ENCODE measurements at places on chromosomes 2 and 18. TPM values are rescaled to one million over a fixed set of nuclear protein-coding genes. Genes with fewer than 3 reads are reported as not detected.

- no peak for DNase-seq
- no peak overlapping the region for H3K4me3 ChIP-seq
- peaks cover 5% of the 10 kb centered on the region for H3K36me3 ChIP-seq
- peaks cover 24% of the 10 kb centered on the region for H3K4me1 ChIP-seq
Observed at GRCh38 chr2:221549143-221549542, 23.0 kb downstream of the EPHA4 start.

GRCh38 chr2:217071416-217071815 lies 211.6 kb upstream of the TNP1 start:
- DNase-seq, result no peak
- no peak overlapping the region for H3K4me3 ChIP-seq
- no peak overlapping the region for H3K27ac ChIP-seq

DNA sequence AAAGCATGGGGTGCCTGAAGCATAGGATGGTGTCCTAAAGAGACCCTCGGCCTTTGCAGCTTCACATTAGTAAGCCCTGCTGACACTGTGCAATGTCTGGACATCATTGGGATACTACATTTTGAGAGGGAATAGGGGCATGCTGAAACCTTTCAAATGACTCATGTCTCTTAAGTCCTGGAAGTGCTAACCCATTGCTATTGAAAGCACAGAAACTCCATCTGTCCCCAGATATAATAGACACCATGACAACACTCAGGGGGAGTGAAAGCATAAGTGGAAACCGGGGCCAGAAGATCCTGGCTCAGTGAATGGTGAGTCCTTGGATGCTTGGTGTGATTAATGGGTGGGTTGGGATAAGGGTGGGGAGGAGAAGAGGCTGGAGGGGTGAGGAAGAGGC lies 595.5 kb upstream of the ID2 start:
- H3K36me3 ChIP-seq, result no peaks in the 10 kb centered on the region
- H3K4me1 ChIP-seq, result no peaks in the 10 kb centered on the region
- H3K4me3 ChIP-seq, result no peak overlapping the region
- no peak for DNase-seq

DNA sequence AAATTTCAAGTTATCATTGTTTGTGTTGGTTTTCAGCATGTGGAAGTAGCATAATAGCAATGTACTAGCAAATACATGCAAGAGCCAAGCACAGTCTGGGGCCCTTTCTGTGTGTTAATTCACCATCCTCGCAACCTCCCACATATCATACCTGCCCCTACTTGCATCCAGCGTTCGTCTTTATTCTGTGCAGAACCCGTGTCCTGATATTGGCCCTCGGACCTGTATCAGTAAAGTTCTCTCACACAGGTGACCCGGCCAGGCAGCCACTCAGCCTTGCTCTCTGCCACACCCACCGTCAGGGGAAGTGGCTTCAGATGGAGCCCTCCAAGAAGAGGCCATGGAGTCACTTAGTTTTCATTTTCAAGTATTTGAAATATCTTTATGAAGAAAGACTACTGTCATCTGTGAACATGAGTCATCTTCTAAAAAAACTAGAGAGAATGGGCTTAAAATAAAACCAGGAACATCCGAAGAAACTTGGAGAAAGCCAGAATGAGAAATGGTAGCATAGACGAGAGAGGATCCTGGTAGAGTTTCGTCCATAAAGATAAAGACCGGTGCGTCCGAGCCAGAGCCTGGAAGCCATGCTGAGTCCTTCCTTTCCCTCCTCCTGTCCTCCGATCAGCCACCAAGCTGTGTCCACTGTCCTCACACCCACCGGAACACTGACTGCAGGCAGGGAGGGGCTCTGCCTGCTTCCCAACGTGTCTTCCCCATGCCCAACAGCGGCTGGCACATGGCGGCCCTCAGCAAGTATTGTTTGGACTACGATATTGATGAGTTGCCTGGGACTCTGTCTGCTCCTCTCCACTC lies 57.3 kb upstream of the RPL31 start:
- peaks cover 17% of the 10 kb centered on the region for H3K4me1 ChIP-seq
- no peak for DNase-seq
- H3K27ac ChIP-seq, result no peak overlapping the region
- no peak overlapping the region for H3K4me3 ChIP-seq
- H3K27me3 ChIP-seq, result peaks cover 12% of the 10 kb centered on the region
- no peaks in the 10 kb centered on the region for H3K36me3 ChIP-seq

DNA sequence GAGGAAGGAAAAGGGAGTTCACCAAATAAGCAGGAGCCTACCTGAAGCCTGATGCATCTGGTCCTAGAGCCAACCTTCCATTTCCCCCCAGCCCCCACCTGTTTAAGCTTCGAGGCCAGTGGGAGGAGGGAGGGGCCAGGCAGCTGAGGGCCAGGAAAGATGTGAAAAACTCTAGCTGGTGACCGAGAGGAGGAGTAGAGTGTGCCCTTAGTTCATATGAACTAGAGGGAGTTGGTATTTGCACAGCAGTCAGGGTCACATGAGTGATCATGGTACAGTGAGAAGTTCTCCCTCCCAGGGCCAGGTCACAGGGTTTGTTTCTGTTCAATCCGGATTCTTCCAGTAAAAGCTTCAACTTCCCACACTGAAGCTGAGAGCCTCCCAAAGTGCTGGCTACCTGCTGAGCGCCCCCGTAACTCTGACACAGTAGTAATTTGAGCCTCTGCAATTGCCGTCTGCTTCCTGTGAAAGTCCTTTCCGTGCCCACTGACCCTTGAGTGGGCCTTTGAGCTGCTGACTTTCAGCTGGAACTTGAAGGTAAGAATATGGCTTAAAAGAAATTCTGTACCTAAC lies at the start of gene SULT1C2:
TSS of gene SULT1C2 (plus strand) at position 362 of the 573 bp plus-strand sequence. CDS start 4,773 bp downstream, outside the sequence.
- H3K27me3 ChIP-seq, result peaks cover 3% of the 10 kb centered on the region
- H3K27ac ChIP-seq, result no peak within 1 kb of the TSS
- DNase-seq, result no peak
- H3K4me1 ChIP-seq, result no peaks in the 10 kb centered on the region
- H3K36me3 ChIP-seq, result no peaks in the 10 kb centered on the region

GRCh38 chr2:201985728-201986462 lies 47.8 kb upstream of the FZD7 start:
- no peaks in the 10 kb centered on the region for H3K36me3 ChIP-seq
- H3K4me3 ChIP-seq, result no peak overlapping the region
- no peaks in the 10 kb centered on the region for H3K4me1 ChIP-seq
- no peak overlapping the region for H3K27ac ChIP-seq

DNA sequence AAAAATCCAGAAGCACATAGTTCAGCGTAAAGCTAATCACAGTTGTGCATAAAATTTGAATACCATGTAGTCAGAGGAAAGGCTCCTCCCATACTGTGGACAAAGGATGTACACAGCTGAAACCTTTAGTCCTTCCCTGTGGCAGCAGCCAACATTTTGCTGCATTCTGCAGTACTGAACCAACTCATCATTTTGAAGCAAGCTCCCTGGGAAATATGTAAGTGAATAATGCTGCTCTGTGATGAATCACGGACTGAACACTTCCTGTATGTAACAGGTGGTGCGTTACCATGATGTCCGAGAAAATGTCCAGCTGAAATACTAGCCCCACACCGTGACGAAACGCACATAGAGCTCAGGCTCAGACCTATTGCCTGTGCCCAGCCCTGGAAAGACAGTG lies 421.1 kb upstream of the RAB12 start:
- no peaks in the 10 kb centered on the region for H3K36me3 ChIP-seq
- no peaks in the 10 kb centered on the region for H3K27me3 ChIP-seq
- no peaks in the 10 kb centered on the region for H3K4me1 ChIP-seq
- no peak for DNase-seq
- no peak overlapping the region for H3K27ac ChIP-seq

GRCh38 chr2:11988691-11989353 lies 242.4 kb downstream of the LPIN1 start:
- H3K27ac ChIP-seq, result no peak overlapping the region
- no peaks in the 10 kb centered on the region for H3K27me3 ChIP-seq
- no peaks in the 10 kb centered on the region for H3K36me3 ChIP-seq
- no peaks in the 10 kb centered on the region for H3K4me1 ChIP-seq

GRCh38 chr2:200702646-200703118 lies 109.0 kb upstream of the BZW1 start:
- H3K27ac ChIP-seq, result peak overlapping the region; percentile 9
- H3K4me1 ChIP-seq, result peaks cover 29% of the 10 kb centered on the region
- peak; percentile 71 for DNase-seq
- H3K4me3 ChIP-seq, result no peak overlapping the region
- H3K36me3 ChIP-seq, result no peaks in the 10 kb centered on the region
- peaks cover 1% of the 10 kb centered on the region for H3K27me3 ChIP-seq

DNA sequence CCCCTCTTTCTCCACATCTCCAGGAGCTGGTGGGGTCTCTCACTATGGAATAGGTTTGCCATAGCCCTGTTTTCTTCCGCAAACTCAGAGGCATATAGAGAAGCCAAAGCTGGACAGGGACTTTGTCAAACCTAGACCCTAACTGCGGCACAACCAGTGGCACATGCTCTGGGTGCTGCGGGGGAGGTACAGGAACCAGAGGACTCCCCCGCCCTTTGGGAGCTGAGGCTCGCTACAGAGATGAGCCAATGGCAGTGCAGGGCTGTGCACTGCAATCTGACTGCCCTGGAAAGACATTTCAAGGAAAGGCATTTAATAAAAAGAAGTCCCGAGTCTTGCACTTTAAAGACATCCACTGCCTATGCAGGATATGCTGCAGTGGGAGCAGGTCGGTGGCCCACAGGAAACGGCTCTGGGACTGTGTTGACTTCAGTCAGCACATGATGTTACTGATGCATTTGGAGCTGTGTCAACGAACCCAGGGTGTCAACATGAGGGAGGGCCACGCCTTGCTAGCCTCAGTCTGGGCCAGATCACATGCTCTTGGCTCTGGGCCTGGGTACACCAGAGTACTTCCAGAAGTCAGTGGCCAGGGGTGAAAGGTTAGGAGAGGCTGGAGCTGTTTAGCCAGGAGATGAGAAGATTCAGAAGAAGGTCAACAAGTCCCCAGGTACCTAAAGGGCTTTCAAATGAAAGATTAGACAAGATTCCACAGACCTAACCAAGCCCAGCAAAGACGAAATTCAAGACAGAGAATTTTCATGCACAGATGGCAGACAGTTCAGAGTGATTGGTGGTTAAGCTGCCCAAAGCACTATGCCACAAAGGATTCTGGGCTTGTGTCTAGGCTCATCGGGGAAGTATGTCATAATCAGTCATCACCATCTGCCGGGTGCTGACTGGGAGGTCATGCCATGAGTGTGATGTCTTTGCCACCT lies 8.2 kb downstream of the SLC35F6 start:
- H3K4me1 ChIP-seq, result peaks cover 58% of the 10 kb centered on the region
- no peak overlapping the region for H3K4me3 ChIP-seq
- H3K27me3 ChIP-seq, result no peaks in the 10 kb centered on the region
- DNase-seq, result peak; percentile 69
- H3K27ac ChIP-seq, result peak overlapping the region; percentile 96
- peaks cover 35% of the 10 kb centered on the region for H3K36me3 ChIP-seq

MARCO gene
- total RNA-seq, result not detected

RAD51AP2 gene
- not detected for total RNA-seq

GPR55 gene
- 7.3 TPM for total RNA-seq
